ENCODE measurements at places on chromosomes 3 and 15.

DNA sequence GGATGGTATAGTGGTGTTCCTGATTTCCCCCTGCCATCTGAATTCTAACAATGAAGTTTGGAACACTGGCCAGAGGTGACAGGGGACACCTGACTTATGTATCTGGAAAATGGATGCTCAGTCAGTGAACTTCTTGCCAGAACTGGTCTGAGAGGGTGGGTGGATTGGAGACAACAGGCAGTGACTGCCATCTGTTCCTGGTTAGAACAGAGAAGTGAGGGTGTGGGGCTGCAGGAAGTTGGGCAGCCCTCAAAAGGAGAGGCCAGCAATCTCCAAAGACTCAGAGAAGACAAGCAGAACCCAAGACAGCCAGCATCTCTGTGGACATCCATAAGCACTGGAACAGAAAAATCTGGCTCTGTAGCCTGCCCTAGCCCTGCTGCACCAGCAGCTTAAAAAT lies 50.5 kb downstream of the ANP32A start:
- no peak for DNase-seq

DNA sequence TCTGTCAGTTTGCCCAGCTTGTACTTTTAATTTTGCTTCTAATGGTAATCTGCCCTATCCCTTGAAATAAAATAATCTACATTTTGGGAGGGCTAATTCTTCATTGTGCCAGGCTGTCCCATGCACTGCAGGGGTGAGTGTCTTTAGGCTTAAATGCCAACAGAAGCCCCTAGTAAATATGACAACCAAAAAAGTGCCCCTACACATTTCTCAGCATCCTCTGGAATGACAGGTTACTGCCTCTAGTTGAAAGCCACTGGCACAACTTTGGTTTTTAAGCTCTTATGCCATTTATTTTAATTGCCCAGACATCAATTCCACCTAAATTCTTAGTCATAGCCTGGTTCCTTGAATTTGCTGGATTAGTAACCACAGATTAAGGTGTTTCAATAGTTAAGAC lies 3.4 kb downstream of the EPM2AIP1 start:
- no peak for DNase-seq

DNA sequence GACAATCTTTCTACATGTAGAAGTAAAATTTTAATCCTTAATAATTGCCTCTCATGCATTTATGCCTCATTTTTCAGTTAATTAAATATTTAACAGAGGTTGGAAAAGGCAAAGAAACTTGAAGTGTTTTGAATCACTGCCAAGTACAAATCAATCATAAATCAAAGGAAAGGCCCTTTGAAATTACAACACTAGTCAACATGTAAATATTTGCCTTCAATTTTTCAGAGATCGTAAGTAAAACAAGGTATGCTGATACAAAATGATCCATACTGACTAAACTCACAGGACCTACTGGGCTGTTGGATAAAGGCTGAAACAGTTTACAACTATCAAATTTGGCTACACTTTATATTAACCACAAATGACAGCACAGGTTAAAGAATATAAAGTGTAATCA lies 33.9 kb downstream of the ZBBX start:
- DNase-seq = no peak

- DNase-seq = no peak
These were observed 21.6 kb downstream of the B4GALT4 start for GRCh38 chr3:119219069-119219468.

GRCh38 chr3:82796765-82797164 lies 1035.3 kb upstream of the GBE1 start:
- no peak for DNase-seq

DNA sequence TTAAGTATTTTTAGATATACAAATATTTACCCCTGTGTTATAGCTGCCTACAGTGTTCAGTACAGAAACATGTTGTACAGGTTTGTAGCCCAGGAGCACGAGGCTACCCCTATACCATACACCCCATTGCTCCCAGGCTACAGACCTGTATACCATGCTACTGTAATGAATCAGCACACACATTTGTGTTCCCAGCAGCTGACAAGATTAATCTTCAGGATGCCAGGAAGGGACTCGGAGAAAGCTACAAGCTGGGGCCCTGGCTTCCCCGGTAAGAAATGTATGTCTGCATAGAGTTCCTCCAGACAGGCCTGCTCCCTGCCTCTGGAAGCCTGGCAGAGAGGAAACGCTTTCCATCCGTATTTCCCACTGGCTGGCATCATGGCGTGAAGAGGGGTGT lies 136.5 kb downstream of the XXYLT1 start:
- no peak for DNase-seq

DNA sequence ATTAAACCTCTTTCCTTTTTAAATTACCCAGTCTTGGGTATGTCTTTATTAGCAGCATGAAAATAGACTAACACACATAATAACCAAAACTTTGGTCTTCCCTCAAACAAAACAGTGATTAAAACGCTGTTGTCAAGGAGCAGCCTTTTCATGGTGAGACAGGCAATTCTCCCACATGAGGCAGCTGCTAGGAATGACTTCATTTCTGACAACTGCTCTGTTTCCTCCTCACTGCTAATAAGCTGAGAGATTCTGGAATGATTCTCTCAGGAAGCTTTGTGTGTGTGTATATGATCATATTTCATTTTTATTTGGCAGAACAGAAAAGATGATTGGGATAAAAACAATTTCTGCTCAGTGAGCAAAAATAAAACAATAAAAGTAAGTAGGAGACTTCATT lies 580.6 kb upstream of the ADAMTS9 start:
- no peak for DNase-seq

GRCh38 chr3:137062250-137062649 lies 104.5 kb downstream of the IL20RB start:
- no peak for DNase-seq

GRCh38 chr3:156010829-156011228 lies 109.5 kb upstream of the KCNAB1 start:
- DNase-seq = no peak
